CD8-positive, alpha-beta T cell (primary cell): ENCODE measurements at places on chromosomes 2 and 18.

- DNase-seq, result no peak
Measured at GRCh38 chr2:41662461-41662860, 385.4 kb upstream of the PKDCC start.

DNA sequence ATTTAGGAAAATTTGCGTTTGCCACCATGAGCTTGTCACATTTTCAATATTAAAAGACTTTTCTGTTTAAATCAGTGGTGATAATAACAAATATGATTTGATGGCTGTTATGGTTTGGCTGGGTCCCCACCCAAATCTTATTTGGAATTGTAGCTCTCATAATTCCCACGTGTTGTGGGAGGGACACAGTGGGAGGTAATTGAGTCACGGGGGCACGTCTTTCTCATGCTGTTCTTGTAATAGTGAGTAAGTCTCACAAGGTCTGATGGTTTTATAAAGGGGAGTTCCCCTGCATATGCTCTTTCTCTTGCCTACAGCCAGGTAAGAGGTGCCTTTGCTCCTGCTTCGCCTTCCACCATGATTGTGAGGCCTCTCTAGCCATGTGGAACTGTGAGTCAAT is 83.4 kb upstream of the RGPD4 start:
- no peak for DNase-seq

GRCh38 chr2:625415-626333 is 51.5 kb downstream of the TMEM18 start:
- DNase-seq, result no peak

DNA sequence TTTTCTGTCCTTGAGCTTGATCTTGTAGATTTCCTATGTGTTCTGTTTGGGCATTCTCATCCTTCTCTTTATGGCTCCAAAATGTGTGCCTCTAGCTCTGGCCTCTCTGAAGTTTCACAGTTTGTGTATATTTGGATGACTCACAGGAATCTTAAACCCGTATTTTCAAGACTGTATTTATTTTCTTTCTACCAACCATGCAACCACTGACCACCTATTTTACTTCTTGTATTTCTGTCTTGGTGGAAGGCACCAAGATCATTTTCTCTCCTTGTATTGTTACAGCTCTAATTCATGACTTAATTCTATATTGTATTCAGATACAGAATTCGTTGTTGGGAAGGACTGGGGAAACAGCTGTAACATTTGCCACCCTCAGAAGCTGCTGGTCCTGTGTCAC is 39.5 kb downstream of the ACSL3 start:
- no peak for DNase-seq

DNA sequence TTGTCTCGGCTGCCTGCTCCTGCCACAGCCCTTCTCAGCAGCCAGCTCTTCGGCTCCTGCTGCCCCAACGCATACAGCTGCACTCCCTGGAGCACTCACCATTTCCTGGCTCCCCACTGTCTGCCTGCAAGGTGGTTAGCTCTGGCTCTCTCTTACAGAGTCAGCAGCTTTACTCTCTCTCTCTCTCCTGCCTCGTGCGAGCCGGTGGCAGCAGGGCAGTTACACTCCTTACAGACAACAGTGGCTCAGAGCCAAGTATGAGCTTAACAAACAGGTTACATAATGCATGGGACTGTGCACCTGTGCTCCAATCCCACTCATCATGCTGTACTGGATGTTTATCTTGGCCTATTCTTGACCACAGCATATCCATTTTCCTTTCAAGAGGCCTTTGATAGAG is 47.4 kb upstream of the DNAJC10 start:
- no peak for DNase-seq

- DNase-seq, result no peak
Measured at GRCh38 chr2:85011747-85012146, 40.8 kb downstream of the KCMF1 start.

- DNase-seq, result no peak
Measured at GRCh38 chr2:26914659-26915310, 55.7 kb upstream of the MAPRE3 start.

GRCh38 chr2:237714690-237715458 is 83.7 kb upstream of the RBM44 start:
- no peak for DNase-seq

DNA sequence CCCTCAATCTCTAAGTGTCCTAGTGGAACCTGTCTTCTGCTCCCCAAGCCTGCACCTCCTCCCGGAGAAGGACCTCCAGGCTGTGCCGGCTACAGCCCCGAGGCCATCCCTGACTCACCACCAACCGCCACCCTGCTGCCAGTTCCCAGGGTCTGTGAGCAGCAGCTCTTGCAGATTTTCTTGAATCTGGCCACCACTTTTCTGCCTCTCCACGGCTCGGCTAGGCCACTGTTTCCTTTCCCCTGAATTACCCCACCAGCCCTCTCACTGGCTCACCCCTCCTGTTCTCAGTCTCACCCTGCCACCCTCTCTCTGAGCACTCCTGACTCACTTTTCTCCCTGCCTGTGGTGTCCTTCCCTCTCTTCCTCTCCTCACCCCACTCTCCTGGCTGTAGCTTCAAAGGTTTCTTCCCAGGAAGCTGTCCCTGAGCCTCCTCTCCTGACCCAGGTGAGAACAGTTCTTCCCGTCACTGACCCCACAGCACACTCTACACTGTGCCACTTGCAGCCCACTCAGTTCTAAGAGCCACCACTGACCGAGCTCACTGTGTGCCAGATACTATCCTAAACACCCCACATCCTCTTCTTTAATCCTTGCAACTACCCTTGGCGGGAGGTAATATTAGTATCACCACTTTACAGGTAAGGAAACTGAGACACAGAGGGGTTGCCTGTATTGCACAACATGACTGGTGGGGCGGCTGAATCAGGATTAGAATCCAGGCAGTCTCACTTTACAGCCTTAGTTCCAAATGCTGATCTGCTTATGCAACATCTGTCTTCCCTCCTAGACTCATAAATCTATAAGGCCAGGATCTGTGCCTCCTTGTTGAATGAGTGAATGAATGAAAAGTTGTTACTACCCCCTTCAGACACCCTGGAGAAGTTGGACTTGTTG is 111.6 kb downstream of the SMAD7 start:
- DNase-seq, result peak; percentile 62

- no peak for DNase-seq
Measured at GRCh38 chr2:39715095-39715494, 49.4 kb downstream of the TMEM178A start.

GRCh38 chr2:180033993-180034894 is 27.1 kb upstream of the CWC22 start:
- DNase-seq, result no peak

GRCh38 chr2:143572421-143572820 is 443.2 kb downstream of the ARHGAP15 start:
- no peak for DNase-seq

DNA sequence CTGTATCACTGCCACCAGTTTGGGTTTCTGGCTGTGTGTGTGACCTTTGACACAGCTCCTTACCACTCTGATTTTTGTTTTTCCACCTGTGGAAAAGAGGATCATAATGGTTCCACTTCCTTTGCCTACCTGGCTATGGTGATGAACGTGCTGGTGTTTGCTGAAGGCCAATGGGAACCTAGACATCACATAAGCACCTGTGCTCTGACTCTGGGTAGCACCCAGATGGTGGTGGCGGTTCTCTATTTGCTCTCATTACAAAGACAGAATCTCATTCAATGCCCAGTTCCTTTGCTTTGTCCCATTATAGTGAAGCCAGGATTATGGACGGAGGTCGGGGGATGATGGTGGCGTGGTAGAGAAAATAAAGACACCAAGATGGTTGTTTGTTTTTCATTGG is 121.2 kb upstream of the GATA6 start:
- DNase-seq, result no peak

DNA sequence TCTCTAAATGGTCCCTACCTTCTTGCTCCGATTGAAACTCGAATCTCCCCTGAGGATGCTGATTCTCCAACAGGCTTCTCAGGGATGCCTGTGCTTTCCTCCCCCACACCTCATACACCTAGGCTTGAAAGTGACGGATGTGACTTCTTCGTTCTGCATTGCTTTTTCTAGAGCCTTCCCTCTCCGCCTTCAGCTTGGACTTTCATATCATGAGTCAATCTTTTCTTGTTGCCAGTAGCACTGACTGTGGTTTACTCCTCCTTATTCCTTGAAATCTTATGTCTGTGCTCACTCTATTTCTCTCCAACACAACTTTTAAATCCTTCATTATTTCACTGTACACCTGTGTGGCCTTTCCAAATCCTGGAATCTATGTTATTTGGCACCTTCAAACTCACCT is 451.4 kb downstream of the TMX3 start:
- DNase-seq, result no peak

- peak; percentile 66 for DNase-seq
Measured at GRCh38 chr2:174748948-174749347, 15.3 kb downstream of the CHRNA1 start.

DNA sequence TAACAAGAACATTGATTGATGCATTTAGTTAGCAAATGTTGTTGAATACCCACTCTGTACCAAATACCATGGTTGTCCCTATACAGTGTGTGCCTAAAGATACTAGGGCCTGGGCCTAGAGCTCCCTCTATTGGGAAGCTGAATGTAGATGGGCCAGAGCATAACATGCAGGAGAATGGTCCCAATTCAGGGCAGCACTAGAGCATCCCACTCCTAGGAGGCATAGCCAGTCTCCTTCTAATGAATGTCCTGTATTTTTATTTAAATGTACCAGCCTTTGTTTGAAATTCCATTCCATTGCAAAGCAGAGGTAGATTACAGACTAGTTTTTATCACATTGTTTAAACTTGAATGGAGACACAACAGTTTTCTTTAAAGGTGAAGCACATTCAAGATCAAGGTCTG is 90.6 kb downstream of the FEZ2 start:
- DNase-seq, result peak; percentile 30

- no peak for DNase-seq
Measured at GRCh38 chr2:110790907-110791306, 58.5 kb downstream of the ACOXL start.

- DNase-seq, result no peak
Measured at GRCh38 chr2:4992226-4992625, 700.0 kb upstream of the SOX11 start.

GRCh38 chr18:39781565-39781964 is 2173.5 kb upstream of the PIK3C3 start:
- no peak for DNase-seq

- DNase-seq, result no peak
Measured at GRCh38 chr2:133166031-133166430, 402.2 kb downstream of the NCKAP5 start.

DNA sequence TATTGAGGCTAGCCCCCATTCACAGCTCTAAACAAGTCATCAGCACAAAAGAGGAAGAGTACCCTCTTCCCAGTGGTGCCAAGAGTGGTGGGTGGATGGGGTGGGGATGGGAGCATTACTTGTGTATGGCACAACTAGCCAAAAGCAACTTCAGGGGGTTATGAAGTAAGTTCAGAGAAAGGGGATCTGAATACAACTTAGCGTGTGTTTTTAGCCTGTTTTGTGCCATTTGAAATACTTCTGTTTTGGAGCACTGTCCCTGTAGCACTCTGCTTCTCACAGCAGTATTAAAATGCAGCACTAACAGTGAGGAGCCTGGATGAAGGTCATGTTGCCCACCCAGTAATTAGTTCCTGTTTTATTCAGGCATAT is 113.5 kb downstream of the CRIM1 start:
- no peak for DNase-seq

GRCh38 chr2:162277381-162277780 is 34.1 kb upstream of the FAP start:
- DNase-seq, result no peak

DNA sequence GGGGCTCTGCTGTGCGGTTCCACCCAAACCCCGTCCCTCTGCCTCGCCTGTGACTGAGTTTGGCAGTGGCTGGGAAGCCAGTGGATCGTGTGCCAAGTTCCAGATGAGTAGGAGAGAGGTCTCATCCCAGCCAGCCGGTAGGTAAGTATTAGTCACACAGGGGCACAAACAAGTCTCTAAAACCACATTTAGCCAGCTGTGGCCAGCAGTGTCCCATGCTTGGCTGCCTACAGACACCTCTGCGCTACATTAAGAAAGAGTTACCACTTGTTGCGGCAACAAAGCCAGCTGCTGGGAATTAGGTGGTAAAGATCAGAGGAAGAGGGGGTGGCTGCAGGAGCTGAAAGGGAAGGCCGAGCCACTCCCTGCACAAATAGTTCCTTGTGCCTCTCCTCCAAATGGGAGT is 81.2 kb downstream of the GATA6 start:
- no peak for DNase-seq

GRCh38 chr2:138018866-138019688 is 54.8 kb downstream of the HNMT start:
- no peak for DNase-seq

DNA sequence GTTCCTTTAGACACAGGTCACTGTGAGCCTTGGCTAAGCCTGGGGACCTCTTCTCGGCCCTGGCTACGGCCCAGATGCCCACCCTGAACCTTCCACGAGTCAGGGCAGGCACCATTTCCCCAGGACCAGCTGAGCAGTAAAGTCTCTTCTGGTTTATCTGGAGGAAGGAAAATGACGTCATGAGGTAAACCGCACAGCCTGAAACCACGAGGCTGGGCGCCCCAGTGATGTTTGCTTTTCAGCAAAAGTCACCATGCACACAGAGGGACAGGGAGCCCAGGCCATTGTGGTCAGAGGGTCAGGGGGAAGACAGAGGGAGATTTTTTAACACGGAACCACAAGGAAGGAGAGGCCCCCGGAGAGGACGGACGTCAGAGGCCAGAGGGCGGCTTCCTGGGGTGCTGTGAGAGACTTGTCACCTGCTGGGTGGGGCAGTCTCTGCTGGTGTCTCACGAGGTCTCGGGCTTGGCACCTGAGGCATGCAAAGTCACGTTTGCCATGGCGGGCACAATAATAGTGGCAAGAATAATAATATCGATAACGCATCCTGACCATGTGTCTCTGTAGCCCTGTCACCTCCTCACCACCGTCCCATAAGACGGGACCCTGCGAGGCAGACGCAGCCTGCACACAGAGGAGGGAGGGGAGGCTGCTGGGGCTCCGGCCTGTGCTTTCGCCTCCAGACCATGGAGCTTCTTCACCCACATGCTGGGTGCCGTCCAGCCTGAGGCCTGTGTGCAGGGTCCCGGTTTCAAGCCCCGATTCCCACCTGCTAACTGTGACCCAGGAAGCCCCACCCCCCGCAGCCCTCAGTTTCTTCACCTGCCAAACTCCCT is 33.2 kb upstream of the FOSL2 start:
- peak; percentile 94 for DNase-seq

DNA sequence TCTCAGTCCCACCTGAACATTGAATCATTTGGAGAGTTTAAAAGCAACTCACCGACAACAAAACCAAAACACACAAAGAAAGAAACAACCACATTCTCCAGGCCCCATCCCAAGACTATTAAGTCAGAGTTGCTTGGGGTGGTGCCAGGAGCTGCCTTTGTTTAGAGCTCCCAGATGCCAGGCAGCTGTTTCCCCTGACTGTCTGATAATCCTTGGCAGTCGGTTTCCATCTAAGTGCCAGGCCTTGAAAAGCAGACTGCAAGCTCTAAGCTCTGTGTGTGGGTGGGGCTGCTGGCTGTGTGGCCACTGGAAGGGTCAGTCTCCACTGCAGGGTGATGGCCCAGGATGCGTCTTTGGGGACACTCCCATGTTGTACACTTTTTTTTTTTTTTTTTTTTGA is 255.3 kb upstream of the AGAP1 start:
- no peak for DNase-seq

DNA sequence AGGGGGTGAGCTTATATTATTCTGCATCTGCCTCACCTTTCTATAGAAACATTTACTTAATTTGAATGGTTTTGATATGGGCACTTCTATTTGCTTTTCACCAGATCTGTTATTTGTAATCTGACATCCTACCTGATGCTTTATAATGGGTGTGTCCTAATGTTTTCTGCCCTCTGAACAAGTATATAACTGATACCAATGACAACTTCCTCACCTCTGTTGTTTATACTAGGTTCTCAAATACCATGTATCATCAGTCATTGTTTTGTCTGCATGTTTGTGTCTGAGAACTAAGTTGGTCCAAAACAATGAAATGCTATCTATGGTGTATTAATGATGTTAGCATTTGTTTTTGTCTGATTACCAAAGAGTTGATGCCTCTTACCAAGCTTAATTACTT is 45.8 kb downstream of the ITGA6 start:
- DNase-seq, result no peak
